Myocyte (in vitro differentiated cells): ENCODE measurements at places on chromosomes 13 and 19. TPM values are rescaled to one million over a fixed set of nuclear protein-coding genes. Genes with fewer than 3 reads are reported as not detected.

- DNase-seq = no peak
Measured at GRCh38 chr19:5068233-5069072, 99.5 kb downstream of the KDM4B start.

DNA sequence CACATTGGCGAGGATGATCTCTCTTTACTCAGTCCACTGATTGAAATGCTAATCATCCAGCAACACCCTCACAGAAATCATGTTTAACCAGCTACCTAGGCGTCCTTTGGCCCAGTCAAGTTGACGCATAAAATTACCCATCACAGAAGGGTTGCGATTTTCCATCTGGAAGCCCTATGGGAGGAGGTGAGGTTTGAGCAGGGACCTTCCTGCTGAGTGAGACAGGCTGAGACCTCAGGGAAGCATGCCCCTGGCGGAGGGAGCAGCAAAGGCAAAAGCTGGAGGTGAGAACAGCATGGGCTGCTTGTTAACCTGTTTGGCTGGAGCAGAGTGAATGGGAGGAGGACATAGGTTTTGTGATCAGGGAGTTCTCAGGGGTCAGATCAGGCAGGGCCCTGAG lies 7.3 kb downstream of the TTC9B start:
- no peak for DNase-seq

- no peak for DNase-seq
Measured at GRCh38 chr13:111315347-111315995, 5.0 kb upstream of the TEX29 start.

- no peak for DNase-seq
Measured at GRCh38 chr13:50758796-50759195, 84.7 kb downstream of the DLEU7 start.

DNA sequence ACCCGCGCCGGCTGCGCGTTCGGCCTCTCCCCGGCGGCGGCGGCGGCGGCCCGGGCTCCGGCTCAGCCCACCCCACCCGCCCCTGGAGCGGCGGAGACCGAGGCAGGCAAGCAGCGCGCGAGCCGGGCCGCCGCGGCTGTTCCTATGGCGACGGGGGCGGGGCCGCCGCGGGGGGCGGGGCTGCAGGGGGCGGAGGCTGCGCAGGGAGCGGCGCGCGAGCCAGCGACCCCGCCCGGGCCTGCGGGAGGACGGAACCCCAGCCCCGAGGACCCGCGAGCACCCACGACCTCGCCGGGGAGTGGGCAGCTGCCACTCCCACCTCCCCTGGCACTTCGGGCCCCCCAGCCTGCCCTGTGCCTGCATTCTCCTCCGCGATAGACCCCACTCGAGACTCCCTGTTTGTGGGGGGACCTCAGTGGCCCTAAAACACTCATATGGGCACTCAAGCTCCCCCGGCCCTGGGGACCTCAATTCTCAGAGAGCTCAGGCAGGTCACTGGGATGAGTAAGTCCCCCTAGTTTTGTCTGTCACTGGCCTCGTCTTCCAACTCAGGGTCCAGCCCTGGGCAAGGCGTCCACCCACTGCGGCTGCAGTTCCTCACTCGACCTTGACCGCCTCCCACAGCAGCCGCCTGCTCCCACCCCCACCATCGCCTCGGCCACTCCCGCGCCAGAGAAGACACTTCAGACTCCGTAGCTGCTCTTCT lies at the start of gene CTXN1:
TSS of gene CTXN1 (minus strand) at position 115 of the 706 bp plus-strand sequence. CDS start 597 bp downstream, outside the sequence.
- peak; percentile 50 for DNase-seq

DNA sequence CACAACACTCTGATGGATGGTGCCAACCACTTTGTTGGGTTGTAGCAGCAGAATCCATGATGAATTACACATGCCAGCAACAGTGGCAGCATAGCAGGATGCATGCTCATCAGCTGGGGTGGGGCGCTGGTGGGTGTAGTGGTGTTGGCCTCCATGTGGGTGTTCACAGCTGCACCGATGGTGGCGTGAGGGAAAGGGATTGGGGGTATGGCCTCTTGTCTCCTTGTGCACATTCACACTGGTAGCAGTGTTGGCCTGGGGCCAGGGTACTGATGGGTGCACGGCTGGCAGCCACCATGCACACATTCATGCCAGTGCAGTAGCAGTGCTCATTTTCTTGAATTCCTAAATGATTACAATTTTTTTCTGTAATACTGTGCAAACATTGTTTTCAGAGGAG lies 2748.8 kb upstream of the PCDH20 start:
- DNase-seq = peak; percentile 2

- no peak for DNase-seq
Measured at GRCh38 chr19:21566073-21566472, 60.7 kb downstream of the ZNF429 start.

DNA sequence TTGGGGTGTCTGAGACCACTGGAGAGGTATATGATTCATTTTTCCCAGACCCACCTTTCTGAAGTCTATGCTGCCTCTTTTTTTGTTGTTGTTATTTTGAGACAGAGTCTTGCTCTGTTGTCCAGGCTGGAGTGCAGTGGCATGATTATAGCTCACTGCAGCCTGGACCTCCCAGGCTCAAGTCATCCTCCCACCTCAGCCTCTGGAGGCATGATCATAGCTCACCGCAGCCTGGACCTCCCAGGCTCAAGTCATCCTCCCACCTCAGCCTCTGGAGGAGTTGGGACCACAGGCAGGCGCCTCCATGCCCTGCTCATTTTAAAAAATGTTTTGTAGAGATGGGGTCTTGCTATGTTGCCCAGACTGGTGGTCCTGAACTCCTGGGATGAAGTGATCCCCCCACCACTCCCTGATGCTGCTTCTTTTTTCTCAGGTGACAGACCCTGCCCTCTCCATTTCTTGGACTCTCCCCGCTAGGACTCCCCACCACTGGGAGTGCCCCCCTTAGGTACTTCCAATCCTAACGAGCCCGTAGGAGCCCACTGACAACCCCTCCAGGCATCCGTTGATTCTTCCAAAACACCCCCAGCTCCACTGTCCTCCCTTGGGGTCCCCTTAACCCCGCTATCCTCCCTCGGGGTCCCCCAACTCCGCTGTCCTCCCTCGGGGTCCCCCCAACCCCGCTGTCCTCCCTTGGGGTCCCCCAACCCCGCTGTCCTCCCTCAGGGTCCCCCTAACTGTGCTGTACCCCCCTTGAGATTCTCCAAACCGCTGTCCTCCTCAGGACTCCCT lies 45.4 kb downstream of the ARHGEF18 start:
- DNase-seq = no peak

GRCh38 chr13:35826626-35827254 lies 304.4 kb downstream of the DCLK1 start:
- no peak for DNase-seq

GRCh38 chr19:57099199-57099661 lies 20.6 kb upstream of the USP29 start:
- DNase-seq = no peak

DNA sequence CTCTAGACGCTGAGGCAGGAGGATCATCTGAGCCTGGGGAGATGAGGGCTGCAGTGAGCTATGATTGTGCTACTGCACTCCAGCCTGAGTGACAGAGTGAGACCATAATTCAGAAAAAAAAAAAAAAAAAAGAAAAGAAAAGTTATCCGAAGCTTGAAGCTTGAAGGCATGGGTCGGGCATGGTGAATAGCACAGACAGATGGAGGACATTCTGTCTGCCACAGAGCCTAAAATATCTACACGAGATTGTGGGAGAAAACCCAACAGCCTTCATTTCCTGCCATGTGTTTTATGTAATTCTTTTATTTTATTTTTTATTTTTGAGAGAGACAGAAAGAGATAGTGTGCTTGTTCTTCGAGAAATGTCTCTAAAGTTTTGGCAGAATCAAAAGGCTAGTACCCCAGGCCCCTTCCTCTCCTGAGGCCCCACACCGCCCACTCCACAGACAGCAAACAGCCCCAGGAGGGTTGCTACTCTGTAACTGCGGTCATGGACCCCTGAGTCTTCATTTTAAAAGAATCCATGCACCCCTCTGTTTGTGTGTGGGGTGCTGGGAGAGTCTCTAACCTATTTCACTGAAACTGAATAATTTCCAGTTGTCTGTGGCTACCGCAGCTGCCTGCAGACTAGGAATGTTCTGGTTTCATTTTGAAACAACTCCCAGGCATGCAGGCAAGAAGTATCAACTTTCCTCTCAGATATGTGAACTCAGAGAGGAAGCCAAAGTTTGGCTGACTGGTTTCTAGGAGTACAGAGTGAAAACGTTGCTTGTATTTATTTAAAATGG lies 38.4 kb upstream of the RCBTB2 start:
- peak; percentile 94 for DNase-seq

GRCh38 chr13:66655847-66656454 lies 574.2 kb downstream of the PCDH9 start:
- DNase-seq = no peak

DNA sequence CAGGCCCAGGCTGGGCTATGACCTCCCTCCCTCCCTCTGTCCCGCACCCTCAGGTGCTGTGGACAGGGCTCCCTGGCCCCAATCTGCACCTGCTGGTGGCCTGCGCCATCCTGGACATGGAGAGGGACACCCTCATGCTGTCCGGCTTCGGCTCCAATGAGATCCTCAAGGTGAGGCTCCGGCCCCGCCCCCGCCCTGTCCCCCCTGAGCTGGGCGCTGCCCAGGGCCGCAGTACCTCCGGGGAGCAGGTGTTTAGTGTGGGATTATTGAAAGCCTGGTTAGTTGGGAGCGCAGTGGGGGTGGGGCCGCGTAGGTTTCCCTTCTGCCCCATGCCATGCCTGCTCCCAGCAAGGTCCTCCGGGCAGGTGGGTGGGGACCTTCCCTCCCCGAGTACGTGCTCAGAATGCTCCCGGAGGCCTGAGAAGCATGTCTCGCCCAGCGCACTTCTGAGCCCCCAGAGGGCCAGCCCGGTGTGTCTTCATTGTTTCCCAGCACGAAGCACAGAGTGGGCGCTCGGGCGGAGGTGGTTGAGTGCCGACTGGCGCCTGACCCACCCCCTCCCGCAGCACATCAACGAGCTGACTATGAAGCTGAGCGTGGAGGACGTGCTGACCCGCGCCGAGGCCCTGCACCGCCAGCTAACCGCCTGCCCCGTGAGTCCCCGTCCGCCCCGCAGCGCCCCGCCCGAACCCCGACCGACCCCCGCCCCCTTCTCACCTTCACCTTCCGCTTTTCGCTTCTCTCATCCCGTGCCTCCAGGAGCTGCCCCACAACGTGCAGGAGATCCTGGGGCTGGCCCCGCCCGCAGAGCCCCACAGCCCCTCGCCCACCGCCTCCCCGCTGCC lies 8.8 kb downstream of the IL4I1 start:
- DNase-seq = no peak

Gene ADPRHL1
- 6.6 and 8.4 TPM in 2 replicates for total RNA-seq

Gene KLF16
- total RNA-seq = 8.6 and 9.7 TPM in 2 replicates
